ENCODE measurements at places on chromosomes 12 and 14. TPM values are rescaled to one million over a fixed set of nuclear protein-coding genes. Genes with fewer than 3 reads are reported as not detected.

RNASE7 gene
- not detected for polyA plus RNA-seq

SARNP gene
- 109 TPM for polyA plus RNA-seq

WNT5B gene
- 3.4 TPM for polyA plus RNA-seq

CLEC6A gene
- not detected for polyA plus RNA-seq

ESPL1 gene
- 2.9 TPM for polyA plus RNA-seq

POTEM gene
- polyA plus RNA-seq: not detected

MLH3 gene
- 21.7 TPM for polyA plus RNA-seq

All from kidney (tissue), 22 donors.